GM04504 (cell line): ENCODE measurements at places on chromosomes 1 and 21.
A peak's percentile ranks its signal among the peaks of the same experiment; 100 is the strongest.

DNA sequence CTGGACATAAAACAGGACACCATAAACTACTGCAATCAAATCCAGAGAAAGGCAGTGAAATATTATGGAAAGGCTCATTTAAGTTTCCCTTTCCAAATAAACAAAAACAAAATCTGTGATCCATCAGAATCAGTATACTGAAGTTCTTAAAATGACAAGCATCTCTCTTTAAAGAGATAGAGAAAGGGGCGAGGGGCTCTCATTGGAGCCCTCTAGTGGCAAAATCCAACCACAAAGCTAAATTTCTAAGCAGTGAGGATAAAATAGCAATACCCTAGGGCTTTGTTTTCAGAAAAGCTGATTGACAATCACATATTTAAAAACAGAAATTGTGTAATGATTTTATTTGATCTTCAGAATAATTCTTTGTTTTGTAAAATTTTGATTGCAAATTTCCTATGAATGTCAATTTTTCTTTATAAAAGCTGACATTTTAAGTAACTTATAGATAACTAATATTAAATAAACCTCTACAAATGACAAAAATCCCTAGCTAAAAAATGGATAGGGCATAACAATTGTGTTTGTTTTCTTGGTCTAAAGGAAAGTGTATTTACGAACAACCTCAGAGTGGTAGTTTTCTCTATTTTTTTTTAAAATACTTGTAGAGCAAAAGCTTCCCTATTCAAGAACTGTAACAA, 138.2 kb downstream of the COL24A1 start:
- DNase-seq, result peak; percentile 16

DNA sequence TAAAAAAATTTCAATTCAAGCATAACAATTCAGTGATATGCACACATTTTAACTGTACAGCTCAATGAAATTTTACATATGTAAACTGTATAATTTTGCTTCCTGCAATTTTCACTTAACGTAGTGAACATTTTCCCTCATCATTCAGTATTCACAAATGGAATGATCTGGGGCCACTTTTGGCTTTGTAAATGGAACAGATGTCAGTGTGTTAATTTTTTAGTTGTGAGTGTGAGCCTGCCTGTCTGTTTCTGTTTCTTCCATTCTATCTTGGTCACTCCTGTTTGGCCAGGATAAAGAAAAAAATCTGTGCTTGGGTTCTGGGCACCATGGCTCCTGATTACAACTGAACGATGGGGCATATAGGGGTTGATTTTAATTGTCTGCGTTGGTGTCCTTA, 20.5 kb upstream of the ST3GAL3 start:
- DNase-seq, result no peak

DNA sequence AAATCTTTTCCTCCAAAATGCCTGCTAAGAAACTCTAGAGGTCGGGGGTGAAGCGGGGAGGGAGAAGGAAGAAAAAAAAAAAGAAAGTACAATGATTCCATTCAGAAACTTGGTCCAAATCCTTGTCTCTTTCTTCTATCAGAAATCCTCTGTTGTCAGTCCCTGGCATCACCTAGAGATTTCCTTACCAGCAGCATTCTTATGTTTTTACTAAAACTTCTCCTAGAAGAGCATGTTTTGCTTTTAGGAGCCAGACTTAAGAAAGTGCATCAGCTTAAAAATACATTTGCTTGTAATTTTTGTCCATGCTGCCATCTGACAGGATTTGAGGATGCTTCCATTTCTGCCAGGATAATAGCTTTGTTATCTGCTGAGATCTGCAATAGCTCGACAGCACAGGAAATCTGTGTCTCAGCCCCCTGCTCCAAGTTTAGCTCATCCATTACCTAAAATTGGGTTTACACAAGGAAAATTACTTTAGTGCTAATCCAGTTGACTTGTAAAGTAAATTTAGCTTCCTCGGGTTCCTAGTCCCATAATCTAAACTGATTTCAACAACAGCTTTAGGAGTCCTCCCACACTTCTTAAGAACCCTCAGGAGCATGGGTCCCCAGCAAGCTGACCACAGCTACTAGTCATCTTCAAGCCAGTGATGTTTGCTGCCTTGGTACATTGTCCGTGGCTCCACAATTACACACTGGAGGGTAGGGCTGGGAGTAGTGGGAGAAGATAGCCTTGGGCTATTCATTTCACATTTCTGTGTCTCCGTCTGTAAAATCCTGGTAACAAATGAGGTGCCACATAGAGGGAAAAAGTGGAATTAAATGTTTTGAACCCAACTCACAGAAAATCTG, 92.3 kb upstream of the UBE2U start:
- no peak for DNase-seq

GRCh38 chr1:34286511-34286910, 109.8 kb downstream of the C1orf94 start:
- DNase-seq, result no peak

GRCh38 chr1:33142483-33143064, 39.3 kb downstream of the TRIM62 start:
- DNase-seq, result no peak

DNA sequence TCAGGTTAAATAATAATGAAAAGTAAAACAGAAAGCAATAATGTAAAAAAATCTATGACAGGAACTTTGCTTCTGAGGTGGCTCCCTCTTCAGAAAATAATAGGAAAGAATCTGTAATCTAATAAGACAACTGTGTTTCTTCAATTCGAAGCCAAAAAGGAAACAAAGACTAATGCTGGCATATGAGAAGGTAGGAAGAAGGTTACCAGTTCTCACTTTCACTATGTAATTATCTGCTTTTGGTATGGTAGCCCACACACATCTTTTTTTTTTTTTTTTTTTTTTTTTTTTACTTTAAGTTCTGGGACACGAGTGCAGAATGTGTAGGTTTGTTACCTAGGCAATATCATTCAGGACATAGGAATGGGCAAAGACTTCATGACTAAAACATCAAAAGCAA, 47.1 kb downstream of the COP1 start:
- DNase-seq, result no peak

GRCh38 chr1:213250041-213250440, 199.0 kb downstream of the RPS6KC1 start:
- DNase-seq, result no peak

- no peak for DNase-seq
Measured at GRCh38 chr1:186144505-186144904, 230.5 kb downstream of the TPR start.

- no peak for DNase-seq
Measured at GRCh38 chr1:210251680-210252490, 19.3 kb downstream of the SERTAD4 start.

- no peak for DNase-seq
Measured at GRCh38 chr1:234532503-234532922, 53.5 kb upstream of the TARBP1 start.

DNA sequence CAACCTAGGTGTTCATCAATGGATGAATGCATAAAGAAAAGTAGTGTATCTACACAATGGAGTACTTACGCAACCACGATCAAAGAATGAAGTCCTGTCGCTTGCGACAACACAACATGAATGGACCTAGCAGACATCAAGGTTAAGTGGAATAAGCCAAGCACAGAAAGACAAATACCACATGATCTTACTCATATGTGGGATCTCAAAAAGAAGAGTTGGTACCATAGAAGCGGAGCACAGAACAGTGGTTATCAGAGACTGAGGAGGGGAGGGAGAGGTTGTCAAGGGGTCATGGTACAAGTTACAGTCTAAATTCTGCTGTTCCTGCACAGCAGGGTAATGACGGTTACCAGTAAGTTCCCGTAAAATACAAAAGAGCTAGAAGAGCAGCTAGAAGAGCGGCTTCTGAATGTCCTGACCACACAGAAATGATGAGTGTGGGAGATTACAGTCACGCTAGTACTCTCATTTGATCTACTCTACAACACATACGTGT, 36.7 kb downstream of the NPHP4 start:
- DNase-seq, result no peak

- DNase-seq, result no peak
Measured at GRCh38 chr1:233673947-233674431, 60.1 kb downstream of the KCNK1 start.

DNA sequence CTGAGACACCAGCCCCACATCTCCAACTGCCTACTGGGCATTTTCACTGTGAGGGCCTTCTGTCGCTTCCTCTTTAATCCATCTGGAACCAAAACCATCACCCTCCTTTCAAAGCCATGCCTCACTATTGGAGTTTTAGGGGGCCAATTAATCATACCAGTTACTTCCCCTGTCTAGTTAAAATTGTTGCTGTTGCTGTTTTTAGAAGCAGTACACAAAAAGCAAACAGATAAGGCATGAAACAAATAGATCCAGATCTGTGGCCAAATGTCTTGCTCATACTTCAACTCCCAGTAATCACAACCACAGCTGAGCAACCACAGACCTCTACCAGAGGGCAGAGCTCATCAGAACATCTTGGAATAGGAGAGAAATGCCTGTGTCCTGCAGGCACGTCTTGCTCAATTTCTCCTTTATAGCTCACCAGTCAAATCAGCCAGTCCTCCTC, 133.8 kb upstream of the C1orf105 start:
- DNase-seq, result peak; percentile 92

GRCh38 chr1:115184951-115185331, 95.6 kb upstream of the TSPAN2 start:
- DNase-seq, result peak; percentile 75

GRCh38 chr1:181083842-181084605, 4.5 kb upstream of the IER5 start:
- DNase-seq, result no peak

DNA sequence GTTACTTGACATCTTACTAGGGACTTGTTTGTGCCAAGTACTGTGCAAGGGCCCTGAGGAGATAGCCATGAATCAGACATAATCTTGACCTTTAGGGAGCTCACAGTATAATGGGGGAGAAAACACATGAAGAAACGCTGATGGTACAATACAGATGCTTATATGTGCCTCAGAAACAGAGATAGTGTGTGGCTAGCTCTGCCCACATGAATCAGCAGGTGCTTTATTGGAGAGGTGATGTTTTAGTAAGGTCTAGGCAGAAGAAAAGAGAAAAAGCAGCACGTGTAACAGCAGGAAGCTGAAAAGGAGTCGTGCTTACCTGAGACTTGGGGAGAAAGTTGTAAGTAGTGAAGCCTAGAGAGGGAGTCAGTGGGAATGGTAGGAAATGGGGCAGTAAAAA, 60.6 kb upstream of the LMO4 start:
- no peak for DNase-seq

- no peak for DNase-seq
Measured at GRCh38 chr1:44014365-44015104, 16.7 kb downstream of the SLC6A9 start.

DNA sequence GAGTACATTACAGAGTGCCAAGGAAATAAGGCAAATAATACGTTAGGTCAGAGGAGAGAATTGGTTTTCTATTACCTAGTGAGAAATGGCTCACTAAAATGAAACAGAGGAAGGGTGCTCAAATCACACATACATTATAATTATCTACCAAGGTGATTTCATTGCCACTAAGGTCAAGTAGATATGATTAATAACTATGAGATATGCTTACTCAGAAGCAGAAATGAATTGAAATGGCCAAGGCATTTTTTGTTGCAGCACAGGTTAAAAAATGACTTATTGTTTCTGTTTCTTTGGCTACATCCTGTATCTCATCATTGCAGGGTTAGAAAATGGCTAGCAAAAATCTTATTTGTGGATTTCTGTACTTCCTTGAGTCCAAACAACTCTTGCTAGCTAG, 154.5 kb upstream of the GORAB start:
- no peak for DNase-seq

- DNase-seq, result no peak
Measured at GRCh38 chr1:167789501-167789900, 67.7 kb downstream of the MPZL1 start.

- no peak for DNase-seq
Measured at GRCh38 chr1:166839600-166840308, 479 bp downstream of the POGK start.

DNA sequence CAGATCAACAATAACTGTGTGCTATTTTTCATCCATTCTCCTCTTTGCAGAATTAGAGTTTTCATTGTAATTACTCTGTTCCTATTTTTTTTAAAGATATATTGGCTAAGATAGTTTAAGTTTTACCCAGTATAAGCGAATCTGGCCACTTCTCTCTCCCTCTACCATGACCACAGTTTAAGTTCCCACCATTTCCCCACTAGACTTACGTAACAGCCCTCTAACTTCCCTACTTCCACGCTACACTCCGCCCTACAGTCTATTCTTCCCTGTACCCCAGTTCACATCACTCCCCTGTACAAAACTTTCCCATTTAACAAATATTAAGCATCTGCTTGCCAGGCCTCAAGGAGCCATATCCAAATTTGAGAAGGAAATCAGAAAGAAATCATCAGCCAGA, 16.5 kb downstream of the CTSK start:
- no peak for DNase-seq
